RKO (cell line): ENCODE measurements at places on chromosomes 7 and 10.

DNA sequence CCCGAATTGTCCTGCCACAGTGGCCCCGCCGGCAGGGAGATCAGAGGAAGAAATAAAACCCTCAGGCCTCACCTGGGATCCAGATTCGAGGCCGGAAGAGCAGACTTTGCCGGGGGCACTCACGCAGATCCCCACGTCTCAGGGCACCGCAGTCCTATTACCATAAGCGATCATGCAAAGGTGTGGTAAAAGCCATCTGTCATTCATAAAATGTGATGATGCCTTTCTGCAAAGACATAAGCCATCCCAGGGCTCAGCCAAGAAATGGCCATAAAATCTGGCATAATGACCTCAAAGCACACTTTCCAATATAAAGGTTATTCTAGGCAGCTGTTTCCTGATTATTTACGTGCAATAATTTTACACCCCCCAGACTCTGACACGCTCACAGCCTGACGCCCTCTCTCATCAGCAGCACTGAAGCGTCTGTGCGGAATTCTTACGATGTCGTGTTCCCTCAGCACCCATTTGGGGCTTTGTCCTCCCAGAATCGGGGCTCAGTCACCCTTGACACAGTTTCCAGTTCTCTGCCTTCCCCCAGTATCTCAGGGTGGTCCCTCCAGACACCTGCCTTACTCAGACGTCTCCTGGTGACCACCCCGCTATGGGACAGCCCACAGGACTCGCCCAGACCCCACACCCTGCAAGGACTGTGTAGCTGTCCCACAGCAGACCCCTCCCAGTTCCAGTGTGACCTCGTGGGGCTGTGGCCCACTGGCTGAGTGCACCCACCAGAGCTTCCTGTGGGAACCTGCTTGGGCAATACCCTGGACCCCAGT, 74.3 kb upstream of the FAM20C start:
- DNase-seq = no peak

DNA sequence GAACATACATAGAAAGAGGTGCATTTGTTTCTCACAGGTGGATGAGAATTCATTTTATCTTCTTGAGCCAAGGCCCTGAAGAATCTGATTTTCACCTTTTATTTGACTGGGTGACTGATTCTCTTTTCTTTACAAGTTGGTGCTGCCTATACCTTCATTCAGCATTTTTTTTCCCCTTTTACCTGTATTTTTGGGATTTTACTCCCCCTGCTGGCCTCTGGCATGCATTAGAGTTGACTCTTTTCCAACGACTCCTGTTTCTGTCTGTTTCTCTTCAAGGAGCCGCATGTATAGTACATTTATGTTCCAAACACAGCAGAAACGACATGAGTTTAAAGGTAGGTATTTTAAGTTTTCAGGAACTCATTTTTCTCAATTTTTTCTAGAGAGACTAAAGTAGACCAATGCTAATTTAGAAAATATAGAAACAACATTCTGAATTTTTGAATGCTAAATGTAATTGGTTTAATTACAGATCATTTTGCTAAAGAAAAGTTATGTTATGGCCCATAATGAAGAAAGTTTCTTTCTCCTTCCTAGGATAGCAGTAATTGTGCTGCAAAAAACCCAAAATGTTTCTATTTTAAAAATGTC, 149.8 kb upstream of the HDAC9 start:
- peak; percentile 63 for DNase-seq

DNA sequence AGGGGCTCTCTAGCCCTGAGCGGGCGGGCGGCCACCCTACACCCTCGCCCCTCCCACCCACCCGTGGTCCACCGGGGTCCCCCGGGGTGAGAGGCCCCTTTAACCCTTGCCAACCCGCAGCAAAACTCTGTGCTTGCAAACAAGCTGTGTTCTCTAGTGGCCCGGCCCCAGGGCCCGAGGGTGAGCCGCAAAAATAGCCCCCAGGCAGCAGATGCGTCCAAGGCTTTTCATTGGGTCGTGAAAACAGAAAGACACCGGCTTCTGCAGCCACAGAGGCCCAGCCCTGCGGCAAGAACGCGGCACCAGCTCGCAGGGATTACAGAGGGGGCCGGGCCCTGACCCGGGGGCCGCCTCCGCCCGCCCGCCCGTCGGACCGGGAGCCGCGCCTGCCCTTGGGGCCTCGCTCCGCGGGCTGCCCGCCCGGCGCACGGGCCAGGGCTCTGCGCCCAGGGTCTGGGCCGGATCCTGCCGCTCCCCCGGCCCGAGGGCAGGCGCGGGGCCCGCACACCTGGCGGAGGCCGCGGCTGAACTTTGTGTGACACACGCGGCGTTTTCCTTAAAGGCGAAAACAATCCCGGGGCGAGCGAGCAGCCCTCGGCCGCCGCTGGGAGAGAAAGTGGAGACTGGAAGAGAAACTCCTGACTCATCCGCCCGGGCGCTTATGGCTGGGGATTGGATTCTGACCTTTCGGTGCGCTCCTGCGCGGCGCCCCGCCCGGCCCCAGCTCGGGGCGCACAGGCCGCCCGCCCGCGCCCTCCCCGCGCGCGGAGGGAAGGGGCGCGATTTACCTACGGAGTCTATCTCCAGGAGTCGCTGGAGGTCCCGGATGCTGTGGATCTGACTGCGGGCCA, 2.8 kb downstream of the PDGFA start:
- DNase-seq = peak; percentile 83

GRCh38 chr10:21047511-21047910, 150.4 kb upstream of the NEBL start:
- no peak for DNase-seq

DNA sequence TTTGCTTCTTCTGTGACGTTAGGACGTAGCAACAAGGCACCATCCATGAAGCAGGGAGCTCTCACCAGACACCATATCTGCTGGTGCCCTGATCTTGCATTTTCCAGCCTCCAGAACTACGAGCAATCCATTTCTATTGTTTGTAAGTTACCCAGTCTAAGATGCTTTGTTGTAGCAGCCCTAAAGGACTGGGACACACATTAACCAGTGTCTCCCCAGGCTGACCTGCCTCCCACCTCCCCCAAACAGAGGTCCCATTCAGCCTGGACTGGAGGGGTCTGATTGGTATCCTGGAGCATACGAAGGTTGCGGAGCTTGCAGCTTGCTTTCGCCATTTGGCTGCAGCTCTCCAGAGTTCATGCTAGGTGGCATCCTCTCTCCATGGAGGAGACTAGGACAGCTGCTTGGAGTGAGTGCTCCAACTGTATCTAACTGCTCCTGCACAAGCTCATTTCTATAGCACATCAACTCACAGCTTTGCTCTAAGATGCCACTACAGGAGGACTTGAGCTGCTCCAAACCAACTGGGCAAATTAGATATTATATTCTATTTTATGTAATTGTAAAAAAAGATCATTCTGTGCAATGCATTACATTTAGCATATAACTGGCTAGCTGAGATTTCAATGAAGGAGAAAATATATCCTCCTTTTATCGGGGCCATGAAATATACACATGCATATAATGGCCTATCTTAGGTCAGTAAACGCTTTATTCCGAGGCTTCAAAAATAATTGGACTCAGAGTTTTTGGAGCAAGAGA, 8.0 kb upstream of the GRK5 start:
- DNase-seq = peak; percentile 86

GRCh38 chr10:96712662-96713271, 7.5 kb downstream of the PIK3AP1 start:
- DNase-seq = no peak

GRCh38 chr10:94205396-94205831, 157.3 kb downstream of the NOC3L start:
- DNase-seq = no peak

DNA sequence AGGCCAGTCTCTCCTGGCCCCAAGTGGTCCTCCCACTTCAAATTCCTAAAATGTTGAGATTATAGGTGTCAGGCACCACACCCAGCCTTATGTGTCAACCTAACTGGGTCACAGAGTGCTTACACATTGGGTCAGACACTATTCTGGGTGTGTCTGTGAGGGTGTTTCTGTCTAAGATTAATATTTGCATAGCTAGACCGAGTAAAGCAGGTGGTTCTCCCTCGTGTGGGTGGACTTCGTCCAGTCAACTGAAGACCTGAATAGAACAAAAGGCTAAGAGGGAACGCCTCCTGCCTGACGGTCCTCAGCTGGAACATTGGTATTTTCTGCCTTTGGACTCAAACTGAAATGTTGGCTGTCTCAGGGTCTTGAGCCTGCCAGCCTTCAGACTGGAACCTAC, 11.5 kb downstream of the PPIF start:
- no peak for DNase-seq

- no peak for DNase-seq
These were observed 42.4 kb downstream of the KCTD7 start for GRCh38 chr7:66671034-66671433.

GRCh38 chr7:77266291-77266794, 66.7 kb upstream of the FGL2 start:
- no peak for DNase-seq

- no peak for DNase-seq
These were observed 468.0 kb upstream of the FZD8 start for GRCh38 chr10:36110097-36110496.

- no peak for DNase-seq
These were observed 112.5 kb downstream of the WDR11 start for GRCh38 chr10:120963594-120964220.

DNA sequence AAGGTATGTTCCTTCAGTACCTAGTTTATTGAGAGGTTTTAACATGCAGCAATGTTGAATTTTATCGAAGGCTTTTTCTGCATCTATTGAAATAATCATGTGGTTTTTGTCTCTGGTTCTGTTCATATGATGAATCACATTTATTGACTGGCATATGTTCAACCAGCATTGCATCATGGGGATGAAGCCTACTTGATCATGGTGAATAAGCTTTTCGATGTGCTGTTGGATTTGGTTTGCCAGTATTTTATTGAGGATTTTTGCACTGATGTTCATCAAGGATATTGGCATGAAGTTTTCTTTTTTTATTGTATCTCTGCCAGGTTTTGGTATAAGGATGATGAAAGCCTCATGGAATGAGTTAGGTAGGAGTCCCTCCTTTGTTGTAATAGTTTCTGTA, 204.0 kb upstream of the GNAI1 start:
- no peak for DNase-seq

- peak; percentile 67 for DNase-seq
These were observed 111.7 kb upstream of the MBL2 start for GRCh38 chr10:52883996-52884871.

DNA sequence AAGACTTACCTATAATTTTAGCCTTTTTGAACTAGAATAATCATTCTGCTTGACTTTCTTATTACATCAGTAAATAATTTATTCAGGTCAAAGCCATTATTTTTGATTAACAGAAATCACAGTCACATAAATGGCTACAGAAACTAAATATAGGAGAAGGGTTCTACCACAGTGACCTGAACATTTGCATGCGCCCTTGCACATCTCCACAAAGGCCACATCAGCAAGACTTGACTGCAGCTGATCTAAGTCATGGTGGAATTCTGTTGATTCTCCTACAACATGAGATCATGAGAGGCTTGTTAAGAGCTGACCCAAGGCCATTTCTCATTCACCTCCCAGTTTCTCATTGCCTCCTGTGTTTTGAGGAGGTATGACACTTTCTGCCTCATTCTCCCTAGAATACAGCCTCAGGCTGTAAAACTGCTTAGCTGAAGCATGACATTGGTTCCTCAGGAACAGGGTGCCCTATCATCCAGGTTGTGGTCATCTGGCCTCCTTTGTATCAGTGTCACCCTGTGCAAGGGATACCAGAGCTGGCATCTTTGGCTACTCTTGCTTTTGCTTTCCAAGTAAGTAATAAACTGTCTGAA, 6.7 kb upstream of the IMMP2L start:
- DNase-seq = no peak

GRCh38 chr10:63699785-63700613, 178.8 kb downstream of the REEP3 start:
- peak; percentile 93 for DNase-seq

- DNase-seq = no peak
These were observed 97.6 kb downstream of the CCNY start for GRCh38 chr10:35433851-35434426.

DNA sequence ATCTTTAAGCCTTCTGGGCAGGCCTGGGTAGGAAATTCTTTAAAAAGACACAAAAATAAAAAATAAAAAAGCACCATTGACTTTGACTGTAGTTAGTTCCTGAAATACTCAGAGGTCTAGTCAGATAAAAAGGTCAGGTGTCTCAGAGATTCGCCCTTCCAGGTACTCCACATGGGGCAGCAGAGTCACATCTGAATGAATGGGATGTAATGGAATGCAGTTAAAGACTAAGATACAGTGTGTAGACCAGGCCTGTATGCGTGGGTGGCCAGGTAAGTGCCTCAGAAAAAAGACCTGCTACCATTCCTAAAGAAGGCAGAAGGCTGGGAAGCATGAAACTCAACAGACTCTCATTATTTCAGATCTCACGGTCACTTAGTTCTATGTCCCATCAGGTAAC, 68.6 kb upstream of the SEM1 start:
- peak; percentile 19 for DNase-seq

- peak; percentile 73 for DNase-seq
These were observed 53.4 kb downstream of the CFAP58 start for GRCh38 chr10:104406715-104407650.

GRCh38 chr10:129085811-129086210, 381.2 kb upstream of the MGMT start:
- DNase-seq = peak; percentile 35

DNA sequence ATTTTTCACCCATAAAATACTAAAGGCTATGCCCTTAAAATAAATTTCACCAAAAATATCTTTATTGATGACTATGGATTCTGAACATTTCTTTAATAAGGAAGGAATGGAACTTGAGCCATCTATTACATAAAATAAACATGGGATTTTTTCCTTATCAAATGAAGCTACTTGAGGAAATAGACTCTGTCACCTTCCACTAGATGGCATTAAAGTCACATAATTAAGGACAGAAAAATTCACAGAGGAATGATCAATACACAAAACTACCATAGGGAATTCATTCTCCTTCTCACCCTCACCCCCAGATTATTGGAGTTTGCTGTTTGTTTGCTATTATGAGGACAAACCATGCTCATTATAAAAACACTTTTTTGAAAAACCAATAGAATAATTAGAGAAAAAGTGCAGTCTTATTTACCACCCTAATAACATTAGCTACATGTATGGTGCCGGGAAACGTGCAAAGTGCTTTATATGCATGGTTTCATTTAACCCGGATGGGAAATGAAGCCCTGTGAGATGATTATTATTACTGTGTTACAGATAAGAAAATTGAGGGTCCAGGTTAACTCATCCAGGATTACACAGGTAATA, 21.1 kb upstream of the FOXI2 start:
- peak; percentile 49 for DNase-seq

- DNase-seq = no peak
These were observed 740.6 kb downstream of the LRMDA start for GRCh38 chr10:76172020-76172419.
